Retina (tissue), 1 donor: ENCODE measurements at places on chromosomes 4 and X.
A peak's percentile ranks its signal among the peaks of the same experiment; 100 is the strongest.

DNA sequence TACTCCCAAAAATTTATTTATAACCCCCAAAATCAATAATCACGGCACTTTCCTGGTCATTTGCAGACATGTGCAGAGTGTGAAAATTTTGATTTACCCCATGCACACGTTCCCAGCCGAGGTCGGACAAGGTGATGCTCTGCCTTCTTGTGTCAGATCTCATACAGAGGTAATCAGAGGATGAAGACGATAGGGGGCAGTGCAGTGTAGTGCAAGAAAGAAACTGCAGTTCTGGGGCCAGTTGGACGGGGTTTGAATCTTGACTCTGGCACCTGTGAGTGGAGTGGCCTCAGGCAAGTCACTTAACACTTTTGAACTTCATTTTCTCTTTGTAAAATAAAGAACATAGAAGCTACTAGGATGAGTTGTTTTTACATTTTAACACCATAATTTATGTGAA lies 88.4 kb downstream of the FRMPD3 start:
- no peak for DNase-seq

DNA sequence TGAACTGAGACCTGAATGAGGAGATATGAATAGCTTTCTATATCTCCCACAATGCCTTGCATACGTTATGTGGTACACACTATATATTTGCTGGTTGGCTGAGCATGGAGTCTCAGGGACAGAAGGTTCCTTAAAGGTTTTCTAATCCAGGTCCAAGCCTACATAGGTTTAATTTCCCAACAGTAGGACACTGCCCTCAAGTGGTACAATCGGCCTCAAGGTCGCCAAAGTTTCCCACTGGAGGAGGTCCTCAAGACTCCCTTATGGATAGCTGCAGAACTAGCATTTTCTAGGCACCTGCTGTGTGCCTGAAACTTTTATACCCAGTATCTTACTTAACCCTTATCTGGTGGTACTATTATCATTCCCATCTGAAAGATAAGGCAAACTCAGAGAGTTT lies 21.0 kb upstream of the EFNB1 start:
- DNase-seq, result no peak

GRCh38 chr4:32499171-32499570 lies 1779.0 kb downstream of the PCDH7 start:
- DNase-seq, result no peak

DNA sequence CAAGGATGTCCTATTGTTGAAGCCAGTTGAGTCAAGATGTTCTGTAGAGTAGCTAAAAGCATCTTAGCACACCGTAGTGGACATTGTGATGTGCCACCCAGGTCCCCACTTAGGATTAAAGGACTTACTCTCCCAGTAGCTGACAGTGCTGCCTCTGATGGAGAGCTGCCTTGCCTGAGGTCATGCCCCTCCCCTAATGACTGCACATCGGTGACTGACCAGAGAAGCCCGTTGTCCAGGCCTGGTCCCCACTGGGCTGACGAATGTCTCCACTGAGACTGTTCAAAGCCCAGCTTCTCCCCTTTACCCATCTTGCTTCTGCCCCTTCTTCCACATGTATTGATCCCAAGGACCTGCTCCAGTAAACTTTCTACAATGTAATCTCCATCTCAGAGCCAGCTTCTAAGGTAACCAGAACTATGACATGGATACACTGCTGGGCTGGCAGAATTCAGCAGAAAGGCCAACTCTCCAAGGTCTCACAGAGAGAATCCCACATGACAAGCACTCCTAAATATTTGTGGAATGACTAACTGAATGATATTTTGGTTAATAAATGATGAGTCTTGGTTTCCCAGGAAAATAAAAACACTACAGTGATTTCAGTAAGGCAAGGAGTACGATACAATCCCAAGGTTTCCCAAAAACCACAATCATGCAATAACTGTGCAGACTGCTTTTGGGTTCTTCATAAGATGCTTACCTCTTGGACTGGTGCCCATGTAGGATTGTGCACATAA lies 82.4 kb upstream of the TMEM150C start:
- DNase-seq, result no peak

DNA sequence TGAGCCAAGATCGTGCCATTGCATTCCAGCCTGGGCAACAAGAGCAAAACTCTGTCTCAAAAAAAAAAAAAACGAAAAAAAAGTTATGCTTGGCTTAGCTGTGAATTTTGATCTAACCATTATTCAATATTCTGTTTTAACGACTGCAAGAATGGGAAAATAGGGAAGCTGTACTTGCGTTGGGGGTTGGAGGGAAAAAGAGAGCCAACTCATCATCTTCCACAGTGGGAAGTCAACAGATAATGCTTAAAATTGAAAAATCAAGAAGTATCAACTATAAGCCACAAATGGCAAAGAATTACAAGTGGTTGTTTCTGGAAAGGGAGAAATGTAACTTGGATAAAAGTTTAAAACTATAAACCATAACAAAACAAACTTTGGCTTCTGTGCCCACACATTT lies 2.9 kb downstream of the TEC start:
- DNase-seq, result no peak

GRCh38 chrX:107542500-107542899 lies 85.8 kb upstream of the PRPS1 start:
- DNase-seq, result peak; percentile 39

DNA sequence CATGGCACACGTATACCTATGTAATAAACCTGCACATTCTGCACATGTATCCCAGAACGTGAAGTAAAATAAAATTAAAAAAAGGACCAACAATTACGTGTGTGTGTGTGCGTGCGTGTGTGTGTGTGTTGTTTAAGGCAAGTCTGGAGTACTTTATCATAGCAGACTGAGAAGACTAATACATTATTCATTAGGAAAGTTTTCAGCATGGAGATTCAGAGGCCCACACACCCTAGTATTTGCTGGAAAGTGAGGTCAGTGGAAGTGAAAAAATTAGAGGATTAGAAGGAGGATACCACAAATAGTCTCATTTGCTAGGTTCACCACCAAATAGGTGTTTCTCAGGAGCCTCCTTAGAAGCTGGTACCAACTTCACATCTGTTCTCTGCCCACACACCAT lies 457.1 kb upstream of the CPEB2 start:
- no peak for DNase-seq

DNA sequence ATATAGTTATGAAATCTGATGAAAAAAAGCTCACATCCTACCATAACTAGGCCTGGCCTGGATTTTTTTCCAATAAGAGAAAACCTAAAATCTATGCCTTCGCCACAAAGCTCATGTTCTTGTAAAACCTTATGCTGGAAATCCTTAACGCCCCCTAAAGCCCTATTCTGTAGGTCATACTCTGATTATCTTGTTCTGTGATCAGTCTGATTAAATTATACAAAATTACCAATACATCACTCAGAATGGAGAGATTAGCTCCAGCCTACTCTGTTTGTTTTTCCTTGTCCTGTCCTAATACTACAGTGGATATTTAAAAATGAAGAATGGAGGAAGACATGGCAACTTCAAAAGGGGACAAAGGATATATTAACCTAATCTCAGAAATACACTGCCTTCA lies 7.2 kb downstream of the ZNF827 start:
- DNase-seq, result no peak

- no peak for DNase-seq
Observed at GRCh38 chrX:38514016-38514854, 47.1 kb upstream of the TSPAN7 start.

- no peak for DNase-seq
Observed at GRCh38 chr4:105345838-105346237, 128.0 kb downstream of the PPA2 start.

- no peak for DNase-seq
Observed at GRCh38 chr4:38860788-38861424, 4.3 kb upstream of the TLR6 start.
